ENCODE measurements at places on chromosomes 16 and 17. TPM values are rescaled to one million over a fixed set of nuclear protein-coding genes. Genes with fewer than 3 reads are reported as not detected.

Gene GAN
- total RNA-seq = 6.8 TPM

Gene TPSG1
- not detected for total RNA-seq

Gene PDILT
- total RNA-seq = not detected

Gene LDHD
- 3.0 TPM for total RNA-seq

Gene TNFRSF17
- not detected for total RNA-seq

Gene CLEC16A
- 8.0 TPM for total RNA-seq

Gene CASKIN1
- total RNA-seq = 0.67 TPM

Gene FTO
- 64.1 TPM for total RNA-seq

Gene KRTAP2-4
- total RNA-seq = not detected

Gene TMEM231
- 9.2 TPM for total RNA-seq

Gene TACO1
- total RNA-seq = 25.9 TPM

Gene SRSF2
- 184 TPM for total RNA-seq

Gene ST6GALNAC2
- 96.3 TPM for total RNA-seq

Gene ZDHHC1
- total RNA-seq = 8.5 TPM

Gene OTOA
- total RNA-seq = not detected

Gene ITGAX
- total RNA-seq = 1.2 TPM

Gene NPIPB13
- 0.95 TPM for total RNA-seq

Gene KRTAP4-2
- total RNA-seq = not detected

Gene ERN1
- total RNA-seq = 6.2 TPM

Gene GLIS2
- not detected for total RNA-seq

Gene RPGRIP1L
- total RNA-seq = 4.1 TPM

Gene SLC6A2
- not detected for total RNA-seq

Gene RRAD
- not detected for total RNA-seq

Gene DNAI2
- total RNA-seq = not detected

Gene EVPLL
- total RNA-seq = not detected

Gene IL17C
- total RNA-seq = not detected

Gene HOXB6
- 5.2 TPM for total RNA-seq

Gene GPRC5C
- total RNA-seq = not detected

Gene SLC35G6
- not detected for total RNA-seq

Gene RAB11FIP4
- 50.4 TPM for total RNA-seq

Gene CLDN7
- not detected for total RNA-seq
